Activated T-cell treated with anti-CD3 and anti-CD28 coated beads, Interleukin-2, amount 50 U/mL, for 72 hours (primary cell): ENCODE measurements at places on chromosomes 5 and 9. TPM values are rescaled to one million over a fixed set of nuclear protein-coding genes. Genes with fewer than 3 reads are reported as not detected.

The DRD1 gene
- not detected for total RNA-seq

The GCNT4 gene
- 3.2 TPM for total RNA-seq

The LCN9 gene
- total RNA-seq = not detected

The TAS2R1 gene
- not detected for total RNA-seq

The OR2V1 gene
- total RNA-seq = not detected

The FBP2 gene
- not detected for total RNA-seq

The FBXO4 gene
- total RNA-seq = 31.2 TPM

GRCh38 chr5:128083811-128084227, 253 bp downstream of the SLC12A2 start:
- no peak overlapping the region for H3K4me3 ChIP-seq
- H3K36me3 ChIP-seq = peaks cover 7% of the 10 kb centered on the region
- H3K27ac ChIP-seq = no peak overlapping the region
- H3K27me3 ChIP-seq = no peaks in the 10 kb centered on the region
- peaks cover 58% of the 10 kb centered on the region for H3K4me1 ChIP-seq
- no peak for DNase-seq

- no peak overlapping the region for H3K4me3 ChIP-seq
- DNase-seq = no peak
- no peak overlapping the region for H3K27ac ChIP-seq
- H3K4me1 ChIP-seq = no peaks in the 10 kb centered on the region
- H3K36me3 ChIP-seq = no peaks in the 10 kb centered on the region
- H3K27me3 ChIP-seq = peaks cover 13% of the 10 kb centered on the region
Measured at GRCh38 chr9:34782372-34782771, 72.4 kb upstream of the CCL21 start.

- H3K27me3 ChIP-seq = peaks cover 11% of the 10 kb centered on the region
- no peak overlapping the region for H3K27ac ChIP-seq
- no peaks in the 10 kb centered on the region for H3K36me3 ChIP-seq
Measured at GRCh38 chr9:8637626-8638025, 838.0 kb upstream of the DMAC1 start.

DNA sequence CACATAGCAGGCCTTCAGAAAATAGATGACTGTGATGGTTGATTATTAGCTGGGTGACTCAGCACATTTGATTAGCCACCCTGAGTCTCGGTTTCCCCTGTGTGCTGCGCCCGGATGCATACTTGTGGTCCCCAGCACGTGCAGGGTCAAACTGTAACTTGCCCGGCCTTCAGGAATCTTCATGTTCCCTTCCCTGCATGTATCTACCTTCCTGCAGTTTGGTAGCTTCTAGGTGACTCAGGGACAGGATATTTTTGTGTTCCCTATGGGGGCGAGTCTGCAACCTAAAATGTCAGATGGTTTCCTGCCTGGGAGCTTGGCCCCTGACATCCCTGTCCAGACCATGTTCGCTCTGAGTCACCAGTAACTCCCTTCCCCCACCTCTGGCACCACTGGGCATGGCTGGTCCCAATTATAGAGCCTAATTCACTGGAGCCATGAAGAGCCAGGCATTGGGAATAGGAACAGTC, 13.2 kb downstream of the PTGS1 start:
- H3K36me3 ChIP-seq = no peaks in the 10 kb centered on the region
- H3K27ac ChIP-seq = no peak overlapping the region
- H3K4me3 ChIP-seq = no peak overlapping the region
- DNase-seq = no peak
- no peaks in the 10 kb centered on the region for H3K4me1 ChIP-seq

DNA sequence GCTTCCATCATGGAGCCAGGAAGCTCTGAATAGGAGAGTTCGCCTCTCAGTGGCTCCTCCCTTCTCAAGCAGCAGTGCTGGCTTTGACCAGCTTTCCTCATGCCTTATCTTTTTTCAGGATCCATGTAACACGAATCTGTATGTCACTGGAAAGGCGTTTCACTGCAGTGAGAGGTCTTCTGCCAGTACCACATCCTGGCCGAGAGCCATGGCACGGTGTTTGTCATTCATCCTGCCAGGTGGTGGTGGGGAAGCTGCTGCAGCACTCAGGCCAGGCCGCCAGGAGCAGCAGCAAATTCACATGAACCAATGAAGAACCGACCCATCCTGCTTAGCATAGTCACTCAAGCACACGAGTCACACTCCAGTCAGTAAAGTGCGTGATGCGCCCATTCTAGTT, 179.0 kb downstream of the FANCC start:
- H3K27me3 ChIP-seq = no peaks in the 10 kb centered on the region
- DNase-seq = no peak
- no peak overlapping the region for H3K27ac ChIP-seq
- no peak overlapping the region for H3K4me3 ChIP-seq
- no peaks in the 10 kb centered on the region for H3K4me1 ChIP-seq
- H3K36me3 ChIP-seq = no peaks in the 10 kb centered on the region

DNA sequence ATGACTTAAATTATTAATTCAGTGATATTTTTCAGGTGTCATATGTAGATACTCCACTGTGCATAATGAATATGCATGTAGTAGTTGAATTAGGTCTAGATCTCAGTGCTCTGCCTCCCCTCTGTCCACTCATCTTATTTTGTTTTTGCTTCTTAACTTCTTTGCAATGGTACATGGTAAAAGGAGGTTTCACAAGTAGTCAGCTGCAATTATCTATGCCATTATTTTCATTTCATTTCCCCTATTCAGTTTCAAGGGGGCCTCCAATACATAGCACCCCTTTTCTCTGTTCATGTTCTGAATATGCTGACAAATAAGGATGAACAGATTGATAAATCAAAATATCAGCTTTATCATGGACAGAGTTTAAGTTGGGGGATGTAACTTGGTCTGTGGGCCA, 511.6 kb upstream of the ZNF608 start:
- H3K36me3 ChIP-seq = peaks cover 2% of the 10 kb centered on the region
- no peak overlapping the region for H3K4me3 ChIP-seq
- no peaks in the 10 kb centered on the region for H3K27me3 ChIP-seq
- DNase-seq = no peak
- no peak overlapping the region for H3K27ac ChIP-seq

DNA sequence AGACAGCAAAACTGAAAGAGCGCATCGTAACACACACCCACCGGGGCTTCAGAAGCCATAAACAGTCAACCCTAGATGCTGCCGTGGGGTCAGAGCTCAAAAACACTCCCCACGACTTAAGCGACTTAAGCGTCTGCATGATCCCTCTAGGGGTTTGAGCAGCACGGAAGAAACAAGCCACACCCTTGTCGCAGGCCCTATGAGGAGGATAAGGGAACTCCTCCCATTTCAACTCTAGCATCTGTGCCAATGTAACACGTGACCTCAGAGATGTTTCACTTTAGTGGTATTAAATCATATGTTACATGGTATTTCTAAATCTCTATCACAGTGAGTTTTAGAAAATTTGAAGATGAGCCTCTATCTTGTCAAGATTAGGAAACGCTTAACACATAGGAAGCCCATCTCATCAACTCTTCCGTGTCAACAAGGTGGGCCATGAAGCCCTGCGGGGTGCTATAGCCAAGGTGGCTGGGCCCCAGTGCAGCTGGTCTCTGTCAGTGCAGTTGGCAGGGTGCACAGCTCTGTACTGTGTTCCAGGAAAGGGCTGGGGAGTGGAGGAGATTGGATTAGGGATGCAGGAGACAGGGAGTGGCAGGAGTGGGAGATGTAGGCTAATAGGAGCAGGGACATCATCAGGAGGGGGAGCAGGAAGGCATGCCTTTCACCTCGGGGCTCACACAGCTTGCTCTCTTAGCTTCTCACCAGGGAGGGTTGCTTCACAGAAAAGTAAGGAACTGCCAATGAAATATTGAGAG, 33.1 kb downstream of the ZCCHC9 start:
- peaks cover 10% of the 10 kb centered on the region for H3K4me1 ChIP-seq
- no peaks in the 10 kb centered on the region for H3K27me3 ChIP-seq
- no peaks in the 10 kb centered on the region for H3K36me3 ChIP-seq
- no peak overlapping the region for H3K27ac ChIP-seq
- H3K4me3 ChIP-seq = no peak overlapping the region
- no peak for DNase-seq

DNA sequence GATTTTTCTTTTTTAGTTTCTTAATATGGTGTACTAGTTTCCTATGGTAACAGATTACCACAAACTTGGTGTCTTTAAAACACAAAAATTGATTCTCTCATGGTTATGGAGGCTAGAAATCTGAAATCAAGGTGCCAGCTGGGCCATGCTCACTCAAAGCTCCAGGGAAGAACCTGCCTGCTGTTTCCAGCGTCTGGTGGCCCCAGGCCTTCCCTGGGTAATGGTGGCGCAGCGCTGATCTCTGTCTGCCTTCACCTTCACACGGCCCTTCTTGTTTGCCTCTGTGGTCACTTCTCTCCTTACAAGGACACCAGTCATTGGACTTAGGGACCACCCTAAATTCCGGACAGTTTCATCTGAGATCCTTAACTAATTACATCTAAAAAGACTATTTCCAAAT, 70.5 kb upstream of the GFPT2 start:
- no peak overlapping the region for H3K4me3 ChIP-seq
- H3K27ac ChIP-seq = no peak overlapping the region
- DNase-seq = no peak
- no peaks in the 10 kb centered on the region for H3K4me1 ChIP-seq
- no peaks in the 10 kb centered on the region for H3K36me3 ChIP-seq
- no peaks in the 10 kb centered on the region for H3K27me3 ChIP-seq

DNA sequence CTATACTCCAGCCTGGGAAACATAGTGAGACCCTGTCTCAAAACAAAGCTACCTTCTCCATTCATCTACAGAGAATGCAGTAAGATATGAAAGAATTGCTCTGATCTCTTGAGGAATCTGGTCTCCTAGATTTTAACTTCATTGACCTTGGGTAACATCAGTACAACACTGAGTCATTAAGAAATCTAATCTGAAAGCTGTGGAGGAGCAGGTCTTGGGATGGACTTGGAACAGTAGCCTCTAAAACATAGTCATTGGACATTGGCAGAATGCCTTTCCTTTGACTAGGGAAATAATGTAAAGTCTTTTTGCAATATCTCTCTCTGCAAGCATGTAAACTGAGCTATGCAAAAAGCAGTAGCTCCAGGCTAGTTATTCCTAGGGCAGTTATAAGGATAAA, 58.1 kb downstream of the KCNN2 start:
- no peaks in the 10 kb centered on the region for H3K4me1 ChIP-seq
- no peaks in the 10 kb centered on the region for H3K36me3 ChIP-seq
- no peak overlapping the region for H3K27ac ChIP-seq

- no peak for DNase-seq
- no peaks in the 10 kb centered on the region for H3K36me3 ChIP-seq
Measured at GRCh38 chr5:168270476-168270875, 21.0 kb upstream of the WWC1 start.

DNA sequence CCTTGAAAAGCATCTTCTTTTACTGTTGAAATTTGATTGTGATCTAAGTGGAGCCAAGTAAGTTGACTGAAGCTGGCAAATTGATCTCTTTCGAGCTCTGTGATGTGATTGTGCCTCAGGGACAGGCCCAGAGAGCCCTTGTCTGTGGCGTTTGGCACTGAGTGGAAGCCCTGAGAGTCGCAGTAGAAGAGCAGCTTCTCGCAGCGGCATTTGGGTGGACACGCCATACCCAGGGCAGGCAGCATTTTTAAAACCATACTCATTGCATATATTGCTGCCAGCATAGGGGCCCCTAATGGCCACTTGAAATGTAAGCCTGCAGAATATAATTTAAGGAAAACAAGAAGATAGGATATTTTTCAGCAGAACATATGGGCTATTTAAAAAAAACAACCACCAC, 894 bp downstream of the LRRTM2 start:
- H3K4me1 ChIP-seq = peaks cover 32% of the 10 kb centered on the region
- peaks cover 39% of the 10 kb centered on the region for H3K27me3 ChIP-seq
- H3K36me3 ChIP-seq = no peaks in the 10 kb centered on the region

DNA sequence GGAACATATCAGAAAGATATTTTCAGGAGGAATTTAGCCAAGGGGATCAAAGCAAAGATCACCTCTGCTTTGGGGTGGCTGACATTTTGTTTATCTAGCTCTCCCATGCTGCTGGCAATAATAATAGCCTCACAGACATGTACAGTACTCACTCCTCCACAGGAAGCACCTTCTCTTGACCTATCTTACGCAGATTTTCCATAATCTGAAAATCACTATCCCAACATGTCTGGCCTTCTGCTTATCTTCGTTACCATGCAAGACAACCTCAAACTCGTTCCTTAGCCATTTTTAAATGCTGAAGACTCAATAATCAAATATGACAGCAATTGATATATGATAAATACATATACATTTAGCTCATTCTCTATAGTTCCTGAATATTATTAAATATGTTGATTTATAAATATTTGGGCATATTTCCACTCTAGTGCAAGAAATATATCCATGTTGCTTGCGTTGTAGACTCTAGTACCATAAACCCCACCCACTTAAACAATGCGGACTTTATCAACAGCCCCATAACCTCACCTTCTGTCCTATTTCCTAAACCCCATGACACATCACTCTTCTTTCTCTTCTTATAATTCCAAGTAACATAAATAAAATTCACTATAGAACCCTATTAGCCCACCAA, 18.0 kb downstream of the ZNF608 start:
- peaks cover 33% of the 10 kb centered on the region for H3K27me3 ChIP-seq
- no peak overlapping the region for H3K27ac ChIP-seq
- H3K4me3 ChIP-seq = no peak overlapping the region
- H3K4me1 ChIP-seq = no peaks in the 10 kb centered on the region
- no peaks in the 10 kb centered on the region for H3K36me3 ChIP-seq
- no peak for DNase-seq

DNA sequence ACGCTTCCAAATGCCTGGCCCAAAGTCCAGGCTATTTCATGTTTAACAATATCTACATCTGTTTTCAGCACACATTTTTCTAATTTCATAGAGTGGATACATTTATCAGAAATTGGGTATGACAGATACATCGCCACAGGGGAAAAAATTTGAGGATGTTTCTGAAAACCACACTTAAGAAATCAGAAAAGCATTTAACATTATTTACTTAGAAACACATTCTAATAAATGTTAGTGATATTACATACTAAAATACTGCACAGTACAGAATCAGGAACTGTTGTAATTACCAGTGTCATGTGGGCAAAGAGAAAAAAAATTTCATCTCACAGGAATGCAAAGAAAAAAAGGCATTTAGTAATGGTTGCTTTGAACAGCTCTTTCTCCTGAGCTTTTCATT, 310.5 kb upstream of the KIF2A start:
- no peak for DNase-seq
- H3K27ac ChIP-seq = no peak overlapping the region
- H3K27me3 ChIP-seq = peaks cover 5% of the 10 kb centered on the region
- no peaks in the 10 kb centered on the region for H3K36me3 ChIP-seq
- no peak overlapping the region for H3K4me3 ChIP-seq
- H3K4me1 ChIP-seq = no peaks in the 10 kb centered on the region
